ENCODE measurements at places on chromosomes 3 and 15.

DNA sequence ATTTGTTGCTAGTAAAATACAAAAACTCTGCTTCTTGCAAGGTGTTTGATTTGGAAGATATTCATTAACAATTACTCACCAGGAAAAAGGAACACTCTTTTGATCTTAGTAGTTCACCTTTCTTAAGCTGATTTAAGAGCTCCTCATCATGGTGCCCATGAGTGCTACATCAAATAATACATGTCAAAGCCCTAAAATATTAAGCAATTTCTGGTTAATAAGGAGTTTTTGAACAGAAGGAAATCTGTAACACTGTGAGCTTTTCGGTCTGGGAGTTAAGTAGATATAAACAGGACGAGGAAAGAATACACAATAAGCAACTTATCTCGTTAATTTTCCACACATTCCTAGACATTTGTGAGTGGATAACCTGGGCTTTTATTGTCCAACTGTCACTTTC is 83.9 kb upstream of the DCBLD2 start:
- no peak overlapping the region for H3K4me3 ChIP-seq
- no peaks in the 10 kb centered on the region for H3K27me3 ChIP-seq
- no peak overlapping the region for H3K27ac ChIP-seq
- no peaks in the 10 kb centered on the region for H3K4me1 ChIP-seq

DNA sequence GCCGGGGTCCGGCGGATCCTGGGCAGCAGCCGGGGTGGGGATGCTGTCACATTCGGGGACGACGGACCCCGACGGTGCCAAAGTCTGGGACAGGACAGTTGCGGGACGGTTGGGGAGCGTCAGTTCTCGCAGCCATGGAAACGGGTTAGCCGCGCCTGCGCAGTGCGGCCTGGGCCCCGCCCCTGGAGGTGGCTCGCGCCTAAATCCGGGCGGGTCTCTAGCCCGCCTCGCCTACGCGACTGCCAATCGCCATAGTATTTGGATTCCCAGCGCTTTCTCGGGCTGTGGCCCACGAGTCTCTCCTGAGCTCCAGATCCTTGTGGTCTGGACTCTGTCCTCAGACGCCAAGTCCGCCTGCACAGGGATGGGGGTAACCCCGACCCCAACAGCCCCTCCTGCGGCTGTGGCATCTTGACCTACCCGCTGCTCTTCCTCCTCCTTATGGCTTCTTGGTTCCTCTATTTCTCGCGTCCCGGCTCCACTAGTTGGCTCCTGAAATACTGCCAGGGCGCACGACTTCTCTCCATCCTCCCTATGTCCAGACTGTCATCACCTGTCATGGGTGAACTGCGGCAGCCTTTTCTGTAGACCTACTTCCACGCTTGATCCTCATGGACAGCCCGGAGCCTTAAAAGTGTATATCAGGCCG is at the start of gene ZMYND10:
Gene ZMYND10, minus strand, starts transcription at position 147 of the 649 bp plus-strand sequence. CDS start 153 bp downstream, outside the sequence.
- no peak within 1 kb of the TSS for H3K4me3 ChIP-seq
- peaks cover 44% of the 10 kb centered on the region for H3K4me1 ChIP-seq
- no peak within 1 kb of the TSS for H3K27ac ChIP-seq
- no peaks in the 10 kb centered on the region for H3K36me3 ChIP-seq
- H3K27me3 ChIP-seq: no peaks in the 10 kb centered on the region

GRCh38 chr3:189297932-189298331 is 126.2 kb downstream of the TPRG1 start:
- H3K4me1 ChIP-seq: no peaks in the 10 kb centered on the region
- no peak for DNase-seq
- H3K36me3 ChIP-seq: no peaks in the 10 kb centered on the region
- no peak overlapping the region for H3K27ac ChIP-seq
- no peaks in the 10 kb centered on the region for H3K27me3 ChIP-seq

GRCh38 chr3:77620009-77620408 is 580.1 kb downstream of the ROBO2 start:
- no peak overlapping the region for H3K4me3 ChIP-seq
- DNase-seq: no peak
- no peaks in the 10 kb centered on the region for H3K4me1 ChIP-seq
- H3K36me3 ChIP-seq: no peaks in the 10 kb centered on the region

DNA sequence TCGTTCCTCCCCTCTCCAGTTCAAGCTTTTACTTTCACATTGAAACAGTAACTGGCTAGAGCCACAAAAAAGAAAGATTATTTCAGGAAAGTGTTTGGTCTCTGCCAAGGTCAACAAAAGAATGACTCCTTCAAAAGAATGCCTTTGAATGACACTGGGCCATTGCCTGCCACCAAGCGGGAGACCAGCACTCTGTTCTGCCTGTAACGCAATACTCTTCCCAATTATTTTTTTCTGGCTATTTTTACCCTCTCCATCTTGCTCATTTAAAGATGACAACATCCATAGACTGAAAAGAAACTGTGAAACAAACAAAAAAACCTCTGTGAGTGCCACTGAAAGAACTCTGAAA is 37.3 kb downstream of the EHHADH start:
- peak overlapping the region; percentile 78 for H3K27ac ChIP-seq
- no peaks in the 10 kb centered on the region for H3K36me3 ChIP-seq
- H3K4me3 ChIP-seq: no peak overlapping the region
- no peaks in the 10 kb centered on the region for H3K27me3 ChIP-seq
- DNase-seq: peak; percentile 50

- H3K27me3 ChIP-seq: no peaks in the 10 kb centered on the region
- no peaks in the 10 kb centered on the region for H3K36me3 ChIP-seq
- no peak for DNase-seq
- no peak overlapping the region for H3K27ac ChIP-seq
- no peak overlapping the region for H3K4me3 ChIP-seq
- no peaks in the 10 kb centered on the region for H3K4me1 ChIP-seq
Observed at GRCh38 chr3:43012174-43012573, 33.1 kb downstream of the GASK1A start.

DNA sequence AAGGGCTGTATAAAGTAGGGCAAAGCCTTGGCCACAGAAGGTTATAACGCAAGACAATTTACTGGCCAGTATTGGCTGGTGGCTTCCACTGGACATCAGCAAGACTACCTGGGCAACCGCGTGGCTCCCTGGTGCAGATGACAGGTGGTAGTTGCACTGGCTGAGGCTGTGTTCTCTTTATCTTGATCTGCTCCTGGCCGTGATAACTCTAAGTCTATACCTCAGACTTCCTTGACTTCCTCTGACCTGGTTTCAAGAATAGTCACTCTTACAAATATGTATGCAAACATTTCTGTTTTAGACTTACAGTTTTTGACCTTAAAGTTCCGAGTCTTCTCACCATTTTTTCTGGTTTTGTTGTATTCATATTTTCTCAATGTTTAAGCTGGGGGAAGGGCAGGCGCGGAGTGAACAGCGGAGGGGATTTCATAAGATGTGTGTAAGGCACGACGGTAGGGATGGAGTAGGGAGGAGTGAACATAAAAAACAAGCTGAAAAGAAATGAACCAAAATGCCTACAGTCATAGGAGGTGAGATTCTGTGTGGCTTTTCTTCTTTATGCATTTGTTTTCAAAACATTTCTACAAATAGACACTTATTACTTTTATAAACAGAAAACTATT is 15.2 kb upstream of the TMEM212 start:
- H3K4me1 ChIP-seq: peaks cover 17% of the 10 kb centered on the region
- H3K4me3 ChIP-seq: no peak overlapping the region
- H3K36me3 ChIP-seq: no peaks in the 10 kb centered on the region
- no peak for DNase-seq
- no peaks in the 10 kb centered on the region for H3K27me3 ChIP-seq
- no peak overlapping the region for H3K27ac ChIP-seq

DNA sequence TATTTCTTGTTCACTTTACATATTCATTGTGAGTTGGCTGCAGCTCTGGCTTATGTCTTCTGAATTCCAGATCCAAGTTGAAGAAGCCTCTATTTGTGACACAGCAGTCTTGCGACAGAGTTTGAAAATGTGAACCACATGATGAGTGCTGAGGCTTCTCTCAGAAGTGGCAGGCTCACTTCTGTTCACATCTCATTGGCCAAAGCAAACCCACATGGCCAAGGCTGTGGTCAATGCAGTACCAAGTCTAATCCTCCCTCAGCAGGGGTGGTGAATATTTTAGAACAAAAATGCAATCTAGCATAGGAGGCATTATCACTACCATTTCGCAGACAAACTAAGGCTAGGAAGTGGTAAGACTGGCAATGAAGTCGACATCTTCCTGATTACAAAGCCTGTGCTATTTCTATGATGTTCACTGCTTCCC is 45.2 kb downstream of the CDCP1 start:
- H3K4me1 ChIP-seq: no peaks in the 10 kb centered on the region
- no peak for DNase-seq
- no peak overlapping the region for H3K4me3 ChIP-seq
- H3K36me3 ChIP-seq: no peaks in the 10 kb centered on the region

GRCh38 chr3:31086698-31087097 is 192.2 kb upstream of the GADL1 start:
- no peaks in the 10 kb centered on the region for H3K27me3 ChIP-seq
- peak; percentile 22 for DNase-seq
- H3K36me3 ChIP-seq: no peaks in the 10 kb centered on the region

- H3K27ac ChIP-seq: peak overlapping the region; percentile 86
- no peaks in the 10 kb centered on the region for H3K27me3 ChIP-seq
- peaks cover 72% of the 10 kb centered on the region for H3K4me1 ChIP-seq
- DNase-seq: peak; percentile 58
Observed at GRCh38 chr15:98729446-98730042, 81.2 kb downstream of the IGF1R start.

DNA sequence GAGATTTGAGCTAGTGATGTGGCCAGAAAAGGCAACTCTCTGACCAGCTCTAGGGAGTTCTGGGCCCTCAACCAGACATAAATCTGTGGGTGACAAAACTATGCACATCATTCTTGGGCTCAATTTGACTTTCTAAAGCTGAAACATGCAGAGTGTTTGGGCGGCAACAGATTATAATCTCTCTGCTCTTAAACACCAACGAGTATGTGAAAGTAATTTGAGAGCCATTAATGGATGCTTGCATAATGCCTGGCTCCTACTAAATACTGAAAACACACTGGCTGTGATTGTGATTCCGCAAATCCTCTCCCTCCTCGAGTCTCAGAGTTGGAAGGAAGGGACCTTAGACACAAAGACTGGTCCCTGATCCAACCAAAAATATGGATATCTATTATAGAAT is 186.7 kb downstream of the UACA start:
- no peaks in the 10 kb centered on the region for H3K36me3 ChIP-seq
- no peak for DNase-seq
- H3K27me3 ChIP-seq: no peaks in the 10 kb centered on the region
- no peak overlapping the region for H3K27ac ChIP-seq
- H3K4me1 ChIP-seq: no peaks in the 10 kb centered on the region

DNA sequence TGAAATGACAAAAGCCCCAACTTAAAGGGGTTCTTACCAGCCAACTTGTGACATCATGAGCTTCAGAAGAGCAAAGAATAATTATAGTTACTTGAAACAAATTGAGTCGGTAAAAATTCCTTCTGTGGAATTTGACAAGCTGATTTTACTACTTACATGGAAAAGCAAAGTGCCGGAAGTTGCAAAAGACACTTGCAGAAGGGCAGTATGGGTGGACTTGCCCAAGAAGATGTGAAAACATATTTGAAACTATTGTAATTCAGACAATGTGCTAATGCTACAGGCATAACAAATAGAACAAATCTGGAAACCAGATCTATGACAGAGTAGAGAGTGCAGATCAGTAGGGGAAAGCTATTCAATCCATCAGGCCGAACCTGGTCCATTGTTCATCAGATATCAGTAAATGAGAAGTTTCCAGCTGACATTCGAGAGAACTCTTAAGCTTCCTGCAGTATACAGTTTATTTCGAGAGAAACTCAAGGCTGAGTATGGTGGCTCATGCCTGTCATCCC is 2.5 kb upstream of the KIF7 start:
- no peaks in the 10 kb centered on the region for H3K36me3 ChIP-seq
- no peak for DNase-seq
- no peaks in the 10 kb centered on the region for H3K27me3 ChIP-seq
- H3K27ac ChIP-seq: no peak overlapping the region
- peaks cover 13% of the 10 kb centered on the region for H3K4me1 ChIP-seq
- H3K4me3 ChIP-seq: no peak overlapping the region

GRCh38 chr15:100106732-100107131 is 235.0 kb downstream of the ADAMTS17 start:
- no peaks in the 10 kb centered on the region for H3K36me3 ChIP-seq
- no peak overlapping the region for H3K27ac ChIP-seq
- no peak overlapping the region for H3K4me3 ChIP-seq
- no peak for DNase-seq
- peaks cover 11% of the 10 kb centered on the region for H3K4me1 ChIP-seq

DNA sequence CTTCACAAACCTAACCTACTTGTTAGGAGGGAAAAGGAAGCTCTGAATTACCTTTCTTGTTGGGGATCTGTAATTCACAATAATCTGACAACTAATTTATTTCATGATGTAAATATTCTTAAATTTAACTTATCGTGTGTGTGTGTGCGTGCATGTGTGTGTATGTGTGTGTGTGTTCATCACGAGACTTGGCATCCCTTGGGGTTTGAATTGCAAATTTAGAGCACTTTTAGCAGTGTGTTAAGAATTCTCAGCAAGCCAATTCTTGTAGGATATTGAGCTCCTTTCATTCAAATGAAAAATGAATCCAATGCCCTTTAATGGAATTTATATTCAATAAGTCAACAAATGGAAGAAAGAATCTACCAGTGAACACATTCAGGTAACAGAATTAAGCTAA is 85.9 kb upstream of the C3orf80 start:
- no peak overlapping the region for H3K4me3 ChIP-seq
- H3K27ac ChIP-seq: no peak overlapping the region
- no peaks in the 10 kb centered on the region for H3K4me1 ChIP-seq
- no peak for DNase-seq

GRCh38 chr15:80619680-80620079 is 75.4 kb upstream of the ABHD17C start:
- H3K27ac ChIP-seq: no peak overlapping the region
- no peaks in the 10 kb centered on the region for H3K27me3 ChIP-seq
- peaks cover 13% of the 10 kb centered on the region for H3K4me1 ChIP-seq

GRCh38 chr3:36211652-36211999 is 168.7 kb upstream of the STAC start:
- no peak overlapping the region for H3K4me3 ChIP-seq
- no peaks in the 10 kb centered on the region for H3K36me3 ChIP-seq
- H3K4me1 ChIP-seq: peaks cover 10% of the 10 kb centered on the region
- H3K27me3 ChIP-seq: no peaks in the 10 kb centered on the region
- H3K27ac ChIP-seq: no peak overlapping the region

- H3K4me3 ChIP-seq: no peak overlapping the region
- no peaks in the 10 kb centered on the region for H3K36me3 ChIP-seq
- no peak overlapping the region for H3K27ac ChIP-seq
- H3K27me3 ChIP-seq: no peaks in the 10 kb centered on the region
- H3K4me1 ChIP-seq: no peaks in the 10 kb centered on the region
- DNase-seq: no peak
Observed at GRCh38 chr3:187013159-187013716, 82.9 kb downstream of the ST6GAL1 start.

Measured in body of pancreas (tissue), 4 donors.